Activated naive CD4-positive, alpha-beta T cell (primary cell): ENCODE measurements at places on chromosomes 16 and 17.

DNA sequence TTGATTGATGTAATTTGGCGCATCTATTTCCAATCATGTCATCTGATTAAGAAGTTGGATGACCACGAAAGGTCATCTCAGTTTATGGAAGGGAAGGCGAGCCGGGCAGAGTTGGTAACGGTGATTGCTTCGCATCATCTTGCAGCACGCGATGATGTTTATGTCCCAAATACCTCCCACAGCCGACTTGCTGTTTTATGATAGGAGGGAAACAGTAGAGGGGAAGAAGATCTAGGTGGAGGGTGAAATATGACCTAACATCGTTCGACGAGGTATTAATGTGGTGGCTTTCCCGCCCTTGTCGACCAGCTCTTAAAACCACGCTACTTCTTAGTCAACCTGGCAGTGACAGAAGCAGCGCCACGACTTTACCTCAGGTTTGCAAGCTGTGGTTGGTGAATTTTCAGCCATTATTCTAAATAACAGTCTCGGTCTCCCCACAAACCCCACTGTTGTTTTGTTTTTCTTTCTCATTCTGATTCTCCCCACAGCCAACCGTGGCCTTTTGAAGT is 805 bp upstream of the TANC2 start:
- peak; percentile 25 for DNase-seq

DNA sequence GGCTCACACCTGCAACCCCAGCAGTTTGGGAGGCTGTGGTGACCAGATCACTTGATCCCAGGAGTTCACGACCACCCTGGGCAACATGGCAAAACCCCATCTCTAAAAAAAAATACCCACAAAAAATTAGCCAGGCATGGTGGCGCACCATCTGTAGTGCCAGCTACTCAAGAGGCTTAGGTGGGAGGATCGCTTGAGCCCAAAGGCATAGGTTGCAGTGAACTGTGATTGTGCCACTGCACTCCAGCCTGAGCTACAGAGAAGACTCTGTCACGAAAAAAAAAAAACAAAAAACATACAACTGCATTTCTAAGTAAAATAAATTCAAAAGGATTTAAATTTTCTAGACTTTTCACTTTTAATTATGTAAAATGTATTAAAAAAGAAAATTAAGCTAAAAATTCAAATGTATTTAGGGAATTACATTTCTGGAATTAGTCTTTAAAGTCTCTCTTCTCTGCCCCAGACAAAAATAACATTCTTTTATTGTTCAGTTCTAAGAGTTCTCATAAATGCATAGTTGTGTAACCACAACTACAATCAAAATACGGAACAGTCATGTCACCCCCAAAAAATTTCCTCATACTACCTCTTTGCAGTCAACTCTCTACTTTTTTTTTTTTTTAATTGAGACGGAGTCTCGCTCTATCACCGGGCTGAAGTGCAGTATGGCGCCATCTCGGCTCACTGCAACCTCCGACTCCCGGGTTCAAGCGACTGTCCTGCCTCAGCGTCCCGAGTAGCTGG is 14.1 kb downstream of the FAM222B start:
- no peak for DNase-seq

GRCh38 chr16:82655720-82656490 is 29.1 kb downstream of the CDH13 start:
- no peak for DNase-seq

DNA sequence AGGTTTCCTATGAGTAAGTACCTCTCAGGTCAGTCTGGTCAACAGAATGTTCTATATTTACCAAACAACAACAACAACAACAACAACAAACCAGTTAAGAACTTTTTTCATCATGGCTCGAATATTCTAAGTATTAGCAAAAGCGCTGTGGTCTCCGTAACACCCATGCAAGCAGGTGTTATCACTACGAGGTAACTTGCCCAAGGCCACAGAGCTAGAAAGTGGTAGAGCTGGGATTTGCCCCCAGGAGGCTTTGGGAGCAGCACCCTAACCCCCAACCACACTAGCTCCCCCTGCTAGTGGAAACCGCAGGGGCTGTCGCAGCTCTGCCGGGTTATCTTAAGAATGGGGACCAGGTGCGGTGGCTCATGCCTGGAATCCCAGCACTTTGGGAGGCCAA is 23.9 kb upstream of the C16orf74 start:
- DNase-seq, result no peak

DNA sequence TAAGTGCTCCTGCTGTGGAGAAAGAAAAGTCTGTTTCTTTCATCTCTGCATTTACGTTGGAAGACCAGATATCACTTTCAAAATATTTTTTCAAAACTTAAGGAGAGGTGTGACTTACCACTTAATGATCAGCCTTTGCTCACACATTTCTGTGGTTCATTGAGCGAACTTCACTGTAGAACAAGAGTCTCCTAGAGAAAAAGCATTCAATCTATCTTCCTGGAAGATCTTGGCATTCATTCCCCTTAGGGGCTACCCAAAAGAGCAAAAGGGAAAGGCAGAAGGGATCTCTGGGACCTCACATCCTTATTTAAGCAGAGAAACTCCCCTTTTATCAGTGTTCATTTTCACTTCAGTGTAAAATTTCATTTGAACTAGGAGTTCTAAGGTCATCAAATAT is 61.2 kb downstream of the HS3ST3A1 start:
- no peak for DNase-seq

- no peak for DNase-seq
Measured at GRCh38 chr17:58702045-58702476, 9.7 kb downstream of the RAD51C start.

GRCh38 chr16:69924777-69925191 is 26.4 kb upstream of the CLEC18A start:
- DNase-seq, result no peak

GRCh38 chr17:72693151-72693878 is 399.2 kb downstream of the SLC39A11 start:
- DNase-seq, result no peak

DNA sequence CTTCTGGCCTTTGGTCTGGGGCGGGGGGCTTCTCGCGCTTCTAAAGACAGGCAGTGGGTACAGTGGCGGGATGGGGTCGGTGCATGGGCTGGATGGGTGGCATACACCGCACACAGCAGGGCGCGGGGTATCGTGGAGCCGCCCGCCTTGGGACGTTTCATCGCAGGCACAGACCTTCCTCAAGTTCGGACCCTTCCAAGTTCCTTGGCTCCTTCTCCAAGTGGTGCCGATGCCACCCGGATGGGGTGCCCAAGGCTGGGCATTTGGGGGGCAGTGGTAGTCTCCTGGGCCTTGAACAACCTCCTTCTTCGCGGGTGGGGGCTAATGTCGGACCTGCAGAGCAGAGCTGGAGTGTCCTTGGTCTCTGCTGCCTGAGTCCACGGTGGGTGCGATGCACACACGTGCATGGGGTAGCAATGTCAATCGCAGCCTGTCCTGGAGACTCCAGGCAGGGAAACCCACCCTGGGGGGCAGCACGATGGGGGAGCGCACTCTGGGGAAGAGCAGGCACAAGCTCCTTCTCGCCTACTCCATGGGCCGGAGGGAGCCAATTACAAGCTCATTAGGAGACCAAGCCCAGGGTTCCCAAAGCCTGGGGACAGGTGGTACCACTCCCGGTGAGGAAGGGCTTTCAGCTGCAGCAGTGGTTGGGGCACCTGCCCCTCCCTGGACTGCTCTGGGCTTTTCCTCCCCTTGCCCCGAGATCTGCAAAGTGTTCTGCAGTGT is 686 bp upstream of the MTSS2 start:
- DNase-seq, result no peak

DNA sequence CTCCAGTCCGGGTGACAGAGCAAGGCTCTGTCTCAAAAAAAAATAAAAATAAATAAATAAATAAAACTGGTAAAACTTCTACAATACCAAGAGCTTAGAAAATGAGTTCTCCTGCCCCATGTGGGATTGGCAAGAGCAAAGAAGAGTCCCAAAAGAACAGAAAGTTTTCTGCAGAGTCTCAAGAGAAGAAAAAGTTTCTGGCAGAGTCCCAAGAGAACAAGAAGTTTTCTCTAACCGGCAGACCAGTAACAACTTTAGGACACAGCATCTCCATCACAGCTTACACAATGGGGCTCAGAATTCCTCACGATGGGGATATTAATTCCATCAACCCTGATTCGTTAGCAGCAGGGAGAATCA is 1.1 kb downstream of the SLC39A11 start:
- DNase-seq, result no peak

DNA sequence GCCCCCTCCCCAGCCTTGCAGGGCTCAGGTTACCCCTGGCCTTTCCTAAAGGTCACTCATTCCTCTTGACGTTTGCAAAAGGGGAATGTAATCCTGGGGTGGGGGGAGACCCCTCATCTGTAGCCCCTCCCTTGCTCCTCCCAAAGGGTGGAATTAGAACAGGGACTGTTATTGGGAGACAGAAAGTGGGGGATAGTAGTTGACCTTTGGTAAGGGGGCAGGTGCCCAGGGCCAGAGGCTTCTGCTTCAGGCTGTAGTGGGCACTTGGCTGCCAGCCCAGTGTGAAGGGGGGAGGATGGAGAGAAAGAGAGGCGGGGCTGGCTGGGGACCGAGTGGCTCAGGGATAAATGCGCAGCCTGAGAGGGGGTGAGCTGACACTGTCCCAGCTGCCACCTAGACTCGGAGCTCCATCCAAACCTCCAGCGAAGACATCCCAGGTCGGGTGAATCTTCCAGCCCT is at the start of gene ENO3:
TSS of gene ENO3 (plus strand) at position 374 of the 459 bp plus-strand sequence. CDS start 711 bp downstream, outside the sequence.
- no peak for DNase-seq

GRCh38 chr16:359871-360697 is 7.6 kb upstream of the AXIN1 start:
- no peak for DNase-seq

DNA sequence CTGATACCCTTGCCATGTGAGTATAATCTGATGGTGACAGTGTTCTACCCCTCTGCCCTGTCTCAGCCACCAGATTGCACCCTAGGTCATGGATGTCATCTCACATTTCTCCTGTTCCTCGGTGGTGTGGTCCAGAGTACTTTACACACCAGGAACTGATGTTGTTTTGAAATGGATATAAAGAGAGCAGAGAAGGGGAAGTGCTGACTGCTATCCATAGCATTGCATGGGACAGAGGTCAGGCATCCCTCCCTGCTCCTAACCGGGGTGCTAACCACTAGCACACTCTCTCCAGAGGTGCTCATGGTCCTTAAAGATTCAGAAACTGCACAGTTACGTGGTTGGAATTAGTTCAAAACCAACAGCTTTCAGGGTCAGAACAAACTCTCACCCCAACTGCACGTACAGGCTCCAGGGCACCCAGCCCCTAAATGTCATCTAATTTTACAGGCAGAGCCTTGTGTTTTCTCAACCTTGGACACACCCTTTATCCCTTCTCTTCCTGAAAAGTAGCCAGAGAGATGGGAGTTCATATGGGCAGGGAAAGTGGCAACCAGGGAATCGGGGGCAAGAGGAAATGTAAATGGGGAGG is 16.3 kb downstream of the TTLL6 start:
- no peak for DNase-seq

DNA sequence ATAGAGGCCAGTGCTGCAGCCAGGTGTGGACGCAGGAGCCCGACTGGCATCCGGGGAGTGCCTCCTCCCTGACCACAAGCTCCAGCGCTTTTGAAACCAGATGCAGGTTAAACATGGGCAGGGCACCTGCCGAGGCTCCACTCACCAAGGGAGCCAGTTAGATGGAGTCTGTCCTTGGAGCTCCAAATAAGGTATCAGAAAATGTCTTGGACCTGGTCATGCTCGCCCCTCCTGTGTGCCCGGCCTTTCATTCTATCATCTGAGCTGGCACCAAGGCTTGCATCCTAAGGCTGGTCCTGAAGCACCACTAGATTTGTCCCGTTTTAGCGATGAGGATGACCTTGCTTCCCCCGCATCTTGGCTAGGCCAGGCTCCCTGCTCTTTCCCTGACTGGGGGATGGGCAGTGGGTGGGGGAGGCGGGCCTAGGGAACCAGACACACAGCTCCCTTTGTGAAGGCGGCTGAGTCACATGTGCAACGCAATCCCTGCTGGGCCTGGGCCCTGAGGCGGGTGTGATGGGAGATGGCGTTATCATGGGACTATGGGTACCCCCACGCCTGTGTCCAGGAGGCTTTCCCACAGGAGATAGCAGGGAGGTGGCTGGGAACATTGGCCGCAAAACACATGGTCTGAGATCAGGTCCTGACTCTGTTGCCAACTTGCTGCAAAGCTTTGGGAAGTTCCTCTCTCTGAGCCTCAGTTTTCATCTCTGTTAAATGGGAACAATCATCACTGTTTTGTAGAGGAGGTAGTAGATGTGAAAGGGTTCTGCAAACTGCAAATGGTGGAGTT is 5.0 kb upstream of the ADGRG1 start:
- no peak for DNase-seq

DNA sequence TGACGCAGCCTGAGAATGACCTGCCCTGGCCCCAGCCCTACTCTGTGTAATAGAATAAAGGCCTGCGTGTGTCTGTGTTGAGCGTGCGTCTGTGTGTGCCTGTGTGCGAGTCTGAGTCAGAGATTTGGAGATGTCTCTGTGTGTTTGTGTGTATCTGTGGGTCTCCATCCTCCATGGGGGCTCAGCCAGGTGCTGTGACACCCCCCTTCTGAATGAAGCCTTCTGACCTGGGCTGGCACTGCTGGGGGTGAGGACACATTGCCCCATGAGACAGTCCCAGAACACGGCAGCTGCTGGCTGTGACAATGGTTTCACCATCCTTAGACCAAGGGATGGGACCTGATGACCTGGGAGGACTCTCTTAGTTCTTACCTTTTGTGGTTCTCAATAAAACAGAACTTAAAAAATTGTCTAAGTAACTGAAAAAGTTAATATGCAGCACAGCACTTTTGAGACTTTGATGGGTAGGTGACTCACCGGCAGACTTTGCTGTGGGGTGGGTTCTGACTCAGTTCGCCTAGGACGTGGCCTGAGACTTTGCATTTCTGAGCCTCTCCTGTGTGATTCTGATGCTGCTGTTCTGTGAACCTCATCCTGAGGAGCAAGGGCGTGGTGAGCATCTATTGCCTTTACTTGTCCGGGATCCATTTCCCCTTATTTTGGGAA is 5.7 kb downstream of the LAT start:
- peak; percentile 48 for DNase-seq

- DNase-seq, result peak; percentile 56
Measured at GRCh38 chr17:28896884-28897768, at the start of gene FLOT2. Gene FLOT2 (minus strand): TSS chr17:28897733. CDS start chr17:28897574, 159 bp downstream.

- DNase-seq, result no peak
Measured at GRCh38 chr16:72198021-72198711, 26.2 kb upstream of the PMFBP1 start.
